ENCODE measurements at places on chromosomes 3 and 15.

GRCh38 chr15:59245559-59245958 lies 38.9 kb downstream of the LDHAL6B start:
- DNase-seq, result no peak

- peak; percentile 53 for DNase-seq
These were observed 51.7 kb downstream of the ARNT2 start for GRCh38 chr15:80455668-80456442.

GRCh38 chr3:53324105-53324504 lies 23.2 kb downstream of the DCP1A start:
- no peak for DNase-seq

GRCh38 chr3:43855674-43856299 lies 165.0 kb downstream of the ABHD5 start:
- no peak for DNase-seq

- DNase-seq, result no peak
These were observed 834.1 kb upstream of the GBE1 start for GRCh38 chr3:82595530-82595929.

DNA sequence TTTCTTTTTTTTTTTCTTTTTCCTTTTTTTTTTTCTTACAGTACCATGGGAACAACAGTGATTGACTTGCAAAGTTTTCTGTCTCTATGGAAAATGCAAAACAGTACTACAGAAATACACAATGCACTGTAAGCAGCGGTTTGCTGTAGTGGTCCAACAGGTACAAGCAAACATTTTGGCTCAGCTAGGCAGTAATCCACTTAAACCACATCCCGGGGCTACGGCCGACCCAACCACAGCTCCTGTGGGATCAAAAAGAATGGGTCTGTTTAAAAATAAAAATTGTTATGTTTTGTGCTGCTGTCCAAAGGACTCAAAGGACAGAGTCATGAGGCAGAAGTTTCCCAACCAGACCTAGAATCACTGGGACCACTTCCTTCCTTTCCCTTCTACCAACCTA lies 667.1 kb upstream of the ADAMTS9 start:
- no peak for DNase-seq

DNA sequence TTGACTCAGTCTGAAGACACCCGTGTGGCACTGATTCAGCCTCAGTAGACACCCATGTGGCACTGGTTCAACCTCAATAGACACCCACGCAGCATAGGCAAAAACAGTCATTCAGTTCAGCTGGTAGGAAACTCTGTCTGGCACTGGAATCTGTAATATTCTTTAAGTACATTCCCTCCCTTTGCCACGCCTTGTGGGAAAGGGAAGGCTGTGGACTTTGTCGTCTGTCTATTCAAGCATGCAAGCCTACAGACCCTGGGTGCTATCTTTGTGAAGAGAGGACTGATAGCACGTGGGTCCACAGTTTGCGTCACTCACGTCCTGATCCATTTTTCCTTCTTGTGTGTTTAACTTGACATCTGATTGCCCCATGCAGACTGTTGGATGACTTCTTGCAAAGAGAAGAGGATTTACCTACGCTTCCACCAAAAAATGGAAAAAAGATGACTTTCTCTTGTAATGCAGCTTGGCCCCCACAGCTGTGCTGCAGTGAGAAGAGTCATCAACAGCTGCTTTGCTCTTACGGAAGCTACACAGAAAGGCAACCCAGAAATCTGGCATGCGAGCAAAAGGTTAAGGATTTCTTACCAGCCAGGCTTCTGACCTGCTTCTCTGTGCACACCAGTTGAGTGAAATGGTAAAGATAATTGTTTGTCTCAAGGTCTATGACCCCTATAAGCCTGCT lies 278.1 kb downstream of the ULK4 start:
- DNase-seq, result no peak

- DNase-seq, result no peak
These were observed 464.9 kb downstream of the TAFA4 start for GRCh38 chr3:68467465-68467864.

GRCh38 chr15:81749716-81750375 lies 296.0 kb downstream of the MEX3B start:
- peak; percentile 75 for DNase-seq

GRCh38 chr3:157527131-157527881 lies 24.1 kb upstream of the VEPH1 start:
- no peak for DNase-seq

GRCh38 chr3:38646630-38647029 lies 2.9 kb downstream of the SCN5A start:
- no peak for DNase-seq

GRCh38 chr15:65333856-65334255 lies 29.4 kb downstream of the RNU5B-1 start:
- DNase-seq, result no peak

- DNase-seq, result no peak
These were observed 82.3 kb upstream of the MLF1 start for GRCh38 chr3:158488670-158489069.

- DNase-seq, result no peak
These were observed 7.5 kb downstream of the TMF1 start for GRCh38 chr3:69044608-69045007.

- DNase-seq, result no peak
These were observed 84.2 kb downstream of the LRRC49 start for GRCh38 chr15:70976851-70977250.

DNA sequence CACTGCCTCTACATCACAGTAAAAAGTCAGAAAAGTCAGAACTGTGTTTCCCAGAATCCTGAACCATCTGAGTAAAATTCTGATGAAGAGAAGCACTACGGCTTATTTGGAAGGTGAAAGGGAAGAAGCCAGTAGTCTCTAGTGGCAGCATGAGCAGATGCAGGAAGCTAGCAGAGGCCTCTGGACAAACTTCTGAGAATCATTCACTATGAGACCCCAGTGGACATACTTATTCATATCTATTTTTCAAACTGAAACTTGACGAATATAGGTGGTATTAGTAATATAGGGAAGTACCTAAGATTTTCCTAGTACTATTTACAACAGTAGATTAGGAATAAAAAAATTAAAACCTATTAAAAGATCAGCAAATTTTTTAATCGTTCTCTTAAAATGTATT lies 272.8 kb upstream of the TTC14 start:
- no peak for DNase-seq

DNA sequence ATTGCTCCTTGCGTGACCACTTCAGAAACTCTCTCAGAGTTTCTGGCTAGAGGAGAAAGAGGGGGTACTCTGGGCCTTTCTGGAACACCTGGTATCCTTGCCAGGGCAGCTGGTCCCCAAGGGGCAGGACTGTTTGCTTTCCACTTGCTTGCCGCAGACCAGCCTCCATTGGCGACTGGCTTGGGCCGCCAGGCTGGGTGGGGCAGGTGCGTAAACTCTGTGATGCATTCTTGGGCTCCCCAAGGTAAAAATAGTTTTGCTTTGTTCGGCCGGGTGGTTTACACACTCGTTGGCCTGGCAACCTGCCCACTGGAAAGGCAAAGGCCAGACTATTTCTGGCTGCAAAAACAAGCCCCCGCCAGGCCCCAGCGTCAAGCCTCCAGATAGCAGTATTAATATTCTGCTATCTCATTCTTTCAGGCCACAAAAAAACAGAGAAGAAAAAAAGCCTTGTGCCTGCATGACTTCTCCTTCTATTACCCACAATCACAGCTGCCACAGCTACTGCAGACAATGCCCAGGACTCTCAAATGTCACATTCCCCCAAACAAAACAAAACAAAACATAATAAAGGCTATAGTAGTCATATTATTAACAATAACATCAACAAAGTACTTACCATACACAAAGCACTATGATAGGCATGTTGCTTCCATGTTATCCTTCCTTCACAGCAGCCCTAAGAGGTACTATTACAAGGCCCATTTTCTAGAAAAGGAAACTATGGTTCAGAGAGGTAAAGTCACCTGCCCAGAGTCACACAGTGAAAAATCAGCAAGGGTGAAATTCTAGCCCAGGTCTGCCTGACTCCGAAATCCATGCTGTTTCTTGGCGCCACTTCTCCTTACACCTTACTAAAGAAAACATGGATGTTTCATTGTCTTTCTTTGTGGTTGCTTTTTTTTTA lies 14.0 kb upstream of the SSUH2 start:
- DNase-seq, result no peak

DNA sequence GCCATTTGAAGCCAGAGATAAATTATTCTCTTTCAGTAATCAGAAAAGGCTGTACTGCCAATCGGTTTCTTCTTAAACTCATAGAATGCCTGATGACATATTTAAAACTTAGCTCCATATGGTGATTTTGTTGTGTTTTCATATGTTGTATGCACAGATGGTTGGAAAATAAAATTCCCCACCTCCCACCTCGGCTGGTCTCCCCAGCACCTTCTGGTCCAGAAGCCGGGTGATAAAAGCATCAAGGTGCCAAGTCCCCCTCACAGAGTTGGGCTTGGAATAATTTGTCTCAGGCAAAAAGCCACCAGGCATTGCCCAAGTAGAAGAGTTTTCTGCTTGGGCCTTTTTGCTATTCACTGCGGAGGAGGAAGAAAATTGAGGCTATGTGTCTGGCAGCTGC lies 18.4 kb downstream of the LARS2 start:
- no peak for DNase-seq

- DNase-seq, result no peak
These were observed 67.3 kb downstream of the PPARG start for GRCh38 chr3:12356175-12356574.

DNA sequence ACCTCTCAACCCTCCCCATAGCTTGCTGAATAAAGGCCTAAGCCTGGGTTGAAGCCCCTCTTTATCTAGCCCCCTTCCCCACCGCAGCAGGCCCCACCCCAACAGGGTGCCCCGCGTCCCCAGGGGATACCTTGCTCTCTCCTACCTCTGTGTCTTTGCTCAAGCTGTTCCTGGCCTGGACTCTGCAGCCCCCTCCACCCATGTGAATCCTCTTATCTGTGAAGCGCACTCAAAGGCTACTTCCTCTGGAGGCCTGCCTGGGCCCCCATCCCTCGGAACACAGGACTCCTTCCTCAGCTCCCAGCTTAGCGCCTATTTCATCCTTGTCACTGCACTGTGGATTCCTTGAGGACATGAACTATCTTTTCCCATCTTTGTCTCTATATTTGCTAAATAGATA lies 61.4 kb upstream of the HERC1 start:
- no peak for DNase-seq

DNA sequence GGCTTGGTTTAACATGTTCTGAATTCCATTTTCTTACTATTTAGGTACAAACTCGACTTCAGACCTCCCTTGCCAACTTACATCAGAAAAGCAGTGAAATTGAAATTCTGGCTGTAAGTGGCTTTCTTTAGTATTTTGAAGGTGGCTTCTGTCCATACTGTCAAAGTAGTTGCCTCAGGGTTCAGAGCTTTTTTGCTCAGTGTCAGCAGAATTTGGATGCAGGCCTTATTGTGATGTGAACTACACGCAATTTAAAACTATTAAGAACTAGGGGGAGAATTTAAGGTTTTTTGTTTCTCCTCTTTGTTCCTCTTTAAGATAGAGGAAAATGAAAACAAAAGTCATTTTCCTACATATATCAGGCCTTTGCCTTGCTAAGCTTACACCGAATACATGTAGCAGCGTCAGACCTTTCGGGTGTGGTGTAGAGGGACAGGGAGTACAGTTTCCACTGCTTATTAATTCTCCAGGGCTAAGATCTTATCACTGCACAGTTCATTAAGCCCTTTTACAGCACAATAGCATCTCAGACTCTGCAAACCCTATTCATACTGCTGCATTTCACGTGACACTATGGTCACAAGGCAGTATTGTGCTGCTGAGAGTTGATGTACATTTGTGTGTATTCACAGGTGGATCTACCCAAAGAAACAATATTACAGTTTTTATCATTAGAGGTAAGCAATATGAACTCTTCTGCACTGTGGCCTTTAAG lies 6.7 kb downstream of the SRP14 start:
- no peak for DNase-seq

DNA sequence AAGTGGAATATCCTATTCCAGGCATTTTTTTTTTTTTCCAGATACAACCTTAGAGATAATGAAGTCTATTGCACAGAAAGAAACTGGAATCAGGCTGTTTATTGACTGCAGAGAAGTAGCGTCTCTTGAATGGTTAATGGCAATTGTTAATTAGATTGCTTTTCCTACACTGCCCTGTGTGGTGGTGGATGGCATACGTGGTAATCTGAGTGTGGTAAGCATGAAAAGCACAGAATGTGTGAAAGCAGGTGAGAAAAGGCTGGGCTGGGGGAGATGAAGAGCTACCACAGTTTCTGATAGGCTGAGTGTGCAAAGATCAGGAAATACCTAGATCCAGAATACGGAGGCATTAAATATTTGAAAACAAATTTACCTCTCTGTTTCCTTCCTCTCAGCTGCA lies 486.3 kb upstream of the TBL1XR1 start:
- no peak for DNase-seq

DNA sequence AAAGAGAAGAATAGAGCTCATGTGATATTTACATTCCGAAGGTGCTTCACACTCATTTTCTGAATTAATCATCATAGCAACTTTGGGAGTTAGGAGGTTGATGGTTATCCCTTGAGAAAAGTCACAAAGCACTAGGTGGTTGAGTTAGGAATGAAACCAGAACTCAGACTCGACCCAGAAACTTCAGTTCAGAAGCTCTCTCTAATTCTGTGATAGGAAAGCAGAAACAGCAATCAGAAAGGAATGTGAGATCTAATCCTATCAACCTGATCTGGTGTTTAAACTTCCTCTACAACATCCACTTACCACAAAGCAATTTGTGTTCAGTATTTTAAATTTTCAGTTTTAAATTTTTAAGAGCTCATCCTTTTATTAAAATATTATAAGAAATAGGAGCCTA lies 211.2 kb downstream of the CNTN3 start:
- no peak for DNase-seq

- DNase-seq, result peak; percentile 14
These were observed 399 bp downstream of the MYO9A start for GRCh38 chr15:72117486-72118016.

- no peak for DNase-seq
These were observed 53.8 kb upstream of the SEC22A start for GRCh38 chr3:123147754-123148535.

DNA sequence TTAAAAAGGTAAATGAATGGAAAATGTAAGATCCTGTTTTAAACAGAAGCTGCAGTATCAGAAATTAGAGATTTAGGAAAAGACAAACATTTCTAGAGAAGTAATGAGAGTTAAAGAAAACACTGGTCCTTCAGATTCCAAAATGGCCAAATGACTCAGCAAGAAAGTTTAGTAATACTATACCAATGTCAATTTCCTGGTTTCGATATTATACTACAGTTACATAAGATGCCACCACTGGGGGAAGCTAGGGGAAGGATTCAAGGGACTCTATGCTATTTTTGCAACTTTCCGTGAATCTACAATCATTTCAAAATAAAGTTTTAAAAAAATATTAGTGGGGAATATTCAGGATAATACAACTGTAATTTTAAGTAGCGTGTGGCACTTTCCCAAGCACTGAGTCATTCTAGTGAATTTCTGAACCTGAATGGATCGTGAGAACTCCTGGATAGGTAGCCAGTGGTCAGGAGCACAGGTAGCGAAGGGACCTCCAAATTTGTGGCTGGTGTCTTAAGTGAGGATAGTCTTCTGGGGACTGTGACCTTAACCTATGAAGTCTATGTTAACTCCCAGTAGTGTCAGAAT lies 37.6 kb downstream of the TMCC1 start:
- DNase-seq, result no peak

DNA sequence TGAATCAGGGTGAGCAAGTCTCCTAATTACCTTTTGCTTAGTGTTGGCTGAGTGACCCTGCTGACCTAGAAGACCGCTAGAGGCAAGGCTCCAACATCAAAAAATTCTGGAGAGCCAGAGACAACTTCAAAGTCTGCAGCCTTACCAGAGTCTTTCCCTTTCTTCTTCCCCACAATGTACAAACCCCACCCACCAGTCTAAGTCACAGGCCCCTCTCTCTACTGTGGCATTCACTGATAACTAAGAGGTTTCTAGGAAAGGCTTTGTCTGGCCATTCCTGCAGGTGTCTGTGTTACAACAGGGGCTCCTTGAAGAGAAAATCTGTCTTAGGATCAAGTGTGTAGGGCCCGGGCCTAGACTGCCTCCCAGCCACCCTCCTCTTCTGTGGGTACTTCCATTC lies 525 bp downstream of the MYH15 start:
- DNase-seq, result no peak

All from NCI-H2171 (cell line).